C1 segment of cervical spinal cord (tissue), 14 donors: ENCODE measurements at places on chromosomes 13 and 19.

GRCh38 chr13:99484473-99484872, 16.8 kb upstream of the TM9SF2 start:
- DNase-seq: no peak

DNA sequence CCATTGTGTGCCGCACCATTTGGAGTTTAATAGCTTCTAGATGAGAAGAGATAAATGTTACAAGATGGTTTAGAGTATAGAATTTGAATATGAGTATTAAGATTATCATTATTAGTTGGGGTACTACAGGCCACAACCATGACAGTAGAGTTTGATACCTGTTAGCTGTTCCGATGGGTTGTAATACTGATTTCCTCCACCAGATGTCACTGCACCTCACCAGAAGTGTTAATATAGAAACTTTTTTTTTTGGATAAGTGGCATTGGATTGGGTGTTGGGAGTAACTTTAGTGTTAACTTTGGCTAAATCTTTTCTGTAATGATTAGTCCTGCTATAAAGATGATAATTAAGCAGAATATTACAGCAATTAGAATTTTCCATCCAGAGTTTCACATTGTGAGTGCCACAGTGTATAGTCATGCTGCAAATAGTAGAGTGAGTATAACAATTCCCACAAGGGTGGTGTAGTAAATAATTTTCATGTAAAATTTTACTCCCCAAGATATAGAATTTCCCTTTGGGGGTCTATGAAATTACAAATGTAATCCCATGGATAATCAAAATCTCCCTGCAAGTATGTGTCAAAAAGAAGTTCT, 56.3 kb downstream of the PSG3 start:
- DNase-seq: no peak

DNA sequence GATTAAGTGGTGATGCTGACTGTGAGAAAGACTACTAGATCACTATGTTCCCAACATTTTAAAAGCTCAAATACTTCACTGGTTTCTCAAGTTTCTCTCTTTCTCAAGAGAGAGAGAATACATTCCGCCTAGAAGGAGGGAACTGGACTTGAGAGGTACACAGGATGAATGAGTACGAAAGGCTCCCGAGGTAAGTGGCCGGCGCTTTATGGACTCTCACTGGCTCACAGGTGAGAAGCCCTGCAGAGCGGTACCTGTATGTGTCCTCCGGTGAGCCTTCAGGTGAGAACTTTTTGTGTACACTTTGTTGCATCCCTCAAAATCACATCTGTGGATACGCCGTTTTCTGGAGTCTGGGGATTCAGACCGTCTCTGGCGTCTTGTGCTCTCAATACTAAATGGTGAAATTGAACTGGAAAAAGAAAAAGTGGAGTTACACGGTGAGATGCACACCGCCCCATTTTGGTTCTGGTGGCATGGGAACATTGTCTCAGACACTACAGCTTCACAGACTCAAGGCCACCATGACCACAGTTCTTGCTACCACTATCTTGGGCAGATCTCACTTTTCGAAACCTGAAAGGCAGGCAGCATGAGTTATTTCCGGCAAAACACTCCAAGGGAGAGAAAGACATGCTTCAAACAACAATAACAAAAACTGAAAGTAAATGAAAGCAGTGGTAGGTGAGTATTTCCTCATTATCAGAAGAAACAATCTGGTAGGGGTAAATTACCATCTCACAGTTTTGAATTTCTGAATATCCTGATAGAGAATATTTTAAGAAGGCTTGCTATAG, 418.9 kb downstream of the KLF12 start:
- DNase-seq: no peak

GRCh38 chr13:112619730-112620631, 32.0 kb upstream of the TUBGCP3 start:
- no peak for DNase-seq

- DNase-seq: no peak
Measured at GRCh38 chr13:101763191-101763590, 310.7 kb downstream of the ITGBL1 start.

DNA sequence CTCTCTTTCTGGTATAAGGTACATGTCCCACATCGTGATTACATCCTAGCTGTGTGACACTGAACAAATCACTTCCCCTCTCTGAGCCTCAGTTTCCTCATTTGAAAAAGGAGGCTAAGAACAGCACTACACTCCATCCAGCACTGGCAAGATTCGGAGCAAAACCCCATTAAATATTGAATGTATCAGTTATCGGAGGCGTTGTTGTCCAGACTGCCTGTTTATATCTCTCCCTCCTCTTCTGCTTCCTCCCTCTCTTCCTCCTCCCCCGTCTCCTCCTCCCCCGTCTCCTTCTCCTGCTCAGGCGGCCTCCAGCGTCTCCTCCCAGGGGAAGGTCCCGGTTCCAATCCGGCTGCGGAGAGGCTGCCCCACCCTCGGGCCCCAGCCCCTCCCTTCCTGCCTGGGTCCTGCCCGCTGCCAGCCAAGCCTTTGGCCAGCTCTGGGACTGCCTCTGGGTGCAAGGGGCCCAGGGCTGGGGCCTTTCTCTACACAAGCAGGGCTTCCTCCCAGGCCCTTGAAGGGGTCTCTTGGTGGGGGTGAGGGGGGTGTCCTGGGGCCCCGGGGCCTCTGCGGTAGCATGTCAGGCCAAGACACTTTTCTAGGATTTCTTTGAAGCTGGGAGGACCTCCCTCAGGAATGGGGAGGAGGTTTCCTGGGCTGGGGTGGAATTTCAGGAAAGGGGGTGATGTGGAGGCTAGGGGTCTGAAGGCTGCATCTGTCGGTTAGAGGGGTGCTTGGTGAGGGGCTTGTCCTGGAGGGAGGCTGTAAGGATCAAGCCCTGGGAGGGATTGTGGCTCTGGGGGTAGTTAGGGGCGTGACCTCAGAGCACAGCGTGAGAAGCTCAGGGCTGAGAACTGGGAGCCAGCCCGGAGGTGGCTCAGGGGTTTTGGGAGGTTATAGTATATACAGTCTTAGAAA, 1.9 kb downstream of the RRAS start:
- peak; percentile 15 for DNase-seq
